ENCODE measurements at places on chromosomes 16 and 17.

DNA sequence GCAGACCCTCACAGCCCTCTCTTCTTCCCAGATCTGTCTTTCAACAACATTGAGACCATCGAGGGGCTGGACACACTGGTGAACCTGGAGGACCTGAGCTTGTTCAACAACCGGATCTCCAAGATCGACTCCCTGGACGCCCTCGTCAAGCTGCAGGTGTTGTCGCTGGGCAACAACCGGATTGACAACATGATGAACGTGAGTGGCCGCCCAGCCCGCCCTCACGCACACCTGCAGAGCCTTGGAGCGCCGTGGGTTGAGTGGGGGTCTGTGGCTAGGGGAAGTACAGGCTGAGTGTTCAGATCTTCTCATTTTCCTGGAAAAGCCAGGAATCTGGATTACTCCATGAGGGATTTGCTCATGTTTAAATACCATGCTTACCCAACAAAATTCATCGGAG lies 15.2 kb downstream of the DRC3 start:
- DNase-seq: no peak

DNA sequence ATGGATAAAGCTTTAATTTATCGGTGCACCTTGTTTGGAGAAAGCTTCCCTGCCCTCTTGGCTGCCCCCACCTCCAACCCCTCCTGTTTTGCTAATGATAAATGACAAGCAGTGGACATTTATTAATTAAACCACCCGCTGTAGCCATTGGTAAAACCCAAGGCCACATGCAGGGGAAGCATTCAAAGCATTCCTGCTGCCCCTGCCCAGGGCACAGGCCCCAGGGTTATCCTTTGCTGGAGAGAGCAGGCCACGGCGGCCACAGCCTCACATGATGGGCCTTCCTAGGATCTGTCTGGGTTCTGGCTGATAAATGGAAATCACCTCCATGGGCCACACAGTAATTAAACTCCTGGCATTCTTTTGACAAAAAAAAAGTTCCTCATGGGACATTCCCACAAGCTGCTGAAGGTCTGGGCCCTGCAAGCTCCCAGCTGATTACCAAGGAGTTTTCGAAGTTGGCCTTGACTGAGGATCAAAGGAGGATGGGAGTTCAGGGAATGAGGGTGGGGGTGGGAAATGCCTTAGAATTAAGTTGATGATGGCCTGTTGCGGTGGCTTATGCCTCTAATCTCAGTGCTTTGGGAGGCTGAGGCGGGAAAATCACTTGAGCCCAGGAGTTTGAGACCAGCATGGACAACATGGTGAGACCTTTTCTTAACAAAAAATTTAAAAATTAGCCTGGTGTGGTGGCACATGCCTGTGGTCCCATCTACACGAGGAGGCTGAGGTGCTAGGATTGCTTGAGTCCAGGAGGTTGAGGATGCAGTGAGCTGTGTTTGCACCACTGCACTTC lies 35.5 kb downstream of the SOST start:
- no peak for DNase-seq

DNA sequence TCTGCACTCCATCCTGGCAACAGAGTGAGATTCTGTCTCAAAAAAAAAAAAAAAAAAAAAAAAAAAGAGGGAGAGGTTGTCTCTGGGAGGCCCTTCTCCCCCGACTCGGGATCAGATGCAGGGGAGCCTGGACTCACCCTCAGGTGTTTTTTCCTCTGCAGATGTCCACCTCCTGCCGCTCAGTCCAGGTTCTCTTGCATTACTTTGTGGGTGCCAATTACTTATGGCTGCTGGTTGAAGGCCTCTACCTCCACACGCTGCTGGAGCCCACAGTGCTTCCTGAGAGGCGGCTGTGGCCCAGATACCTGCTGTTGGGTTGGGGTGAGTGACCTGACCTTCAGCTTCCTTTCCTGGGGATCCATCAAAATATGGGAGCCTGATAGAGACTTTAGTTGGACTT lies 34.1 kb downstream of the GLP2R start:
- no peak for DNase-seq

- no peak for DNase-seq
Observed at GRCh38 chr16:911101-911500, 59.7 kb downstream of the LMF1 start.

DNA sequence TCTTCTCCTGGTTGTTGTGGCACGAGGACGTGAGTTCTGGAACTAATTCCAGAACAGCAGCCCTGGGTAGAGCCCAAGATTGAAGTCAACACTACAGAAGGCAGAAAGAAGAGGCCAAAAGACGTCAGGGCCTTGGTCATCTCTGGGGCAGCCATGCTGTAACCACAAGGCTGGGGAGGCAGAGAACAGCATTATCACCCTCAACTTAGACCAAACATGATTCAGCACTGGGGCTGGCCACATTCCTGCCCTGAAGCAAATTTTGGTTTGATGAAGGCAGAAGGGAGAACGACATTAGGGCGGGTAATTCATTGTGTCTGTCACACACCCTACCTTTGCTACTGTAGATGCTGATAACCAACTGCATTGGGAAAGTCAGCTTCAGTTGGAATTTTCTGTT lies 9.7 kb upstream of the ALOX15B start:
- no peak for DNase-seq

DNA sequence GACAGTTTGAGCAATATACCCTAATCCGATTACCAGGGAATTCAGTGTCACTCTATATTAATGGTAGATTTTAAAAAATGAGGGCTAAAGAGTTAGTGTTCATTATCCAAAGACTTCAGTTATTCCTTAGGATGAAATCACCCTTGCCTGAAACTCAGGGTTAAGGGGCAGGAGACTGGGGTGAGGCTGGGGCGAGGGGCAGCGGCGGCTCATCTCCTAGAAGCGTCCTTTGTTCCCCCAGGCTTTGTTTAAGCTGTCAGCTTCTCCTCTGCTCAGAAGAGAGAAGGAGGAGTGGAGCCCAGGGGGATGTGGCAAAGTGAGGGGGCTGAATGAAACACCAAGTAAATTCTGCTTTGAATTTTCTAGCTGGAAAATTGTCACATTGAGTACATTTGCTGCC lies 117.7 kb upstream of the ELAC2 start:
- DNase-seq: no peak

GRCh38 chr17:1482680-1483079 lies 9.8 kb downstream of the MYO1C start:
- no peak for DNase-seq

DNA sequence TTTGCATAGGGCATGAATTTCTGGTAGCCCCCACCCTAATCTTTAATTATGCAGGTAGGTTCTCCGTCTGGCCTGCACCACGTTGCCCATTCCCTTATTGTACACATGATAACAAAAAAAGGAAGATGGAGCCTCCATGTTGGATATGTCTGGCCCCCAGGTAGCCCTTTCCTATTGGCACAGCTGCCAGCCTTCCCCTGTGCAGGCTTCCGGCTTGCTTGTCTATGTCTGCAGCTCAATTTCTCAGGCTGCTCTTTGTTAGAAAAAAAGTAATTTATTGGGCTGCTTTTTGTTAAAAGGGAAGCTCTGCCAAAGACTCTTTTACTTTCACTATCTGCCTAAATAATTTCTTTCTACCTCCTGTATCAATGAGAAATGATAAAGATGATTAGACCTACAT lies 5.5 kb downstream of the OR1A1 start:
- DNase-seq: no peak

- DNase-seq: peak; percentile 32
Observed at GRCh38 chr17:34199932-34200534, 55.1 kb upstream of the CCL2 start.

DNA sequence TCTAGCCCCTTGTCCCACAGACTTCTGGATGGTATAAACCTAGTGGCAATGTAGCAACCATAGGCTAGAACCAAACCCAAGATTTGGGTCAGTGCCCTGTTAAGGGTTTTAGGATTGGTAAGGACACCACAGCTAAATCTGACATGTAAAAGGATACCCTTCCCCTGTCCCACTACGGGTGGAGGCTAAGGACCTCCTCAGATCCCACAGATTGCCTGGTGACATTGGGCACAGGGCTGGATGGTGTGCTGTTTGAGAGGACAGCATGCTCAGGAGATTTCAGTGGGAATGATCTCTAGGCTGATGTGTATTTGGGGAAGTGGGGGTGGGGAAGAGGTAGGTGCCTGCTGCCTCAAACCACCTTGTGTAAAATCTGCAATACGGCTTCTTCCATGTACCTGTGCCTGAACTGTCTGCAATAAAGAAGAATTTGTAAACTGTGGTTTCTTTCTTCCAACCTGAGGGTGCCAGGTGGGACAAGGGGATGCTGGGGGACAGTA lies 671 bp upstream of the EDC4 start:
- no peak for DNase-seq
